ENCODE measurements at places on chromosomes 5 and 9.

GRCh38 chr5:88948746-88949600 lies 66.0 kb upstream of the MEF2C start:
- DNase-seq: no peak

GRCh38 chr9:127919253-127919815 lies 2.5 kb upstream of the ST6GALNAC4 start:
- DNase-seq: no peak

GRCh38 chr5:5564898-5565297 lies 142.4 kb downstream of the ICE1 start:
- DNase-seq: no peak

- no peak for DNase-seq
These were observed 198.1 kb downstream of the TSSK1B start for GRCh38 chr5:113236536-113237288.

DNA sequence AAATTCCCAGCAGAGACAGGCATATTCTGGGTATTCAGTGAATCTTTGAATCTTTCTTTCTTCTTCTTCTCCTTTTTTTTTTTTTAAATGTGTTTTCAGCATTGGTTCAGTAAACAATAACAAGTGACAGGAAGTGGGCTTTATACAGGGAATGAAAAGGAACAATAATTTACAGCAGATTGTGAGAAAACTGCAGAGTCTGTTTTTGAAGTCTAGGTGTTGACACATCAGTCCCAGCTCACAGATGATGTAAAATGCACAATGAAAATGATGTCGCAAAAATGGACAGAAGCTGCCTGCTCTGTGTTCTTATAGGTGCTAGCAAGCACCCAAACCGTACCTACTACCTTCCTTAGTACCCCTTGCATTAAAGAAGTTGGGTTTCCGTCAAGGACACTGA lies 38.8 kb downstream of the TNC start:
- DNase-seq: no peak

GRCh38 chr9:87855061-87855460 lies 27.6 kb upstream of the SPATA31E1 start:
- no peak for DNase-seq

- DNase-seq: no peak
These were observed 5.0 kb upstream of the IL3 start for GRCh38 chr5:132055441-132055807.

DNA sequence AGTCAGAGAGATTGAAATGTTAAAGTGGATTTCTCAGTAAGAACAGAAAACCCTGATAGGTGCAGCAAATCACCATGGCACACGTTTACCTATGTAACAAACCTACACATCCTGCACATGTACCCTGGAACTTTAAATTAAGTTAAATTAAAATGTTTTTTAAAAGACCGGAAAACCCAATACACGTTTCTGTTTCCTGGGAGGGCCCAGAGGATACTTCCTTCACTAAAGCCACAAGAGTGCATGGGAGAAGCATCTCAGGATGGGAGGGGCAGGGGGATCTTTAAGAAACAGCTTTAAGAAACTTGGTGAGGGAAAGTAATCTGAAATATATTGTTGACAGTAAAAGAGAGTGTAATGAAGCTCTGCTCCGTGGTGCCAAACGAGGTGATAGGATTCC lies 164.7 kb upstream of the PTGER4 start:
- no peak for DNase-seq

- DNase-seq: no peak
These were observed at the start of gene ERAP2 for GRCh38 chr5:96876292-96876850. ERAP2 (plus strand) TSS chr5:96876500; CDS start chr5:96879686, 3,186 bp downstream.

DNA sequence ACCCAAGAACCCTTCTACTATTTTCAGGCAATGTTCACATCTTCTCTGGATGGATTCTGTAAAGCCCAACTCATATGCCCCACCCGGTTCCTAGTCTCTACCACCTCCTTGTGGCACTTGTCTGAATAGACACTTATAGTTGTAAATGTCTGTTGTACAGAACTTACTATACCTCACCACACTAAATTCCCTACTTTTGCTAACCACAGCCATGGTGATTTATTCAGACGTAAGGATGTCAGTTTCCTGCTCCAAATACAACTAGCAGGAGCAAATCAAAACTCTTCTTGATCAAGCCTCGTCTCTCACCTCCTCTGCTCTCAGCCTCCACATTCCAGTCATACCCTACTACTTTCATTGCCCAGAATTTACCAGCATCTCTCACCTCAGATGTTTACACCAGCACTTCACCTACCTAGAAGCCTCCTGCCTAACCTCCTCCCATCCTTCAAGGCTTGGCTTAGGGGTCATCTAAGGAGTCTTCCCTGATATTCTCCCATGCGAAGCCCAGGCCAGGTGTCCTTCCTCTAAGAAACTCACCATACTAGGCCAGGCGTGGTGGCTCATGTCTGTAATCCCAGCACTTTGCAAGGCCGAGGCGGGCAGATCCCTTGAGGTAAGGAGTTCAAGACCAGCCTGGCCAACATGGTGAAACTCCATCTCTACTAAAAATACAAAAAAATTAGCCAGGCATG lies 75.5 kb downstream of the MAPKAP1 start:
- no peak for DNase-seq

DNA sequence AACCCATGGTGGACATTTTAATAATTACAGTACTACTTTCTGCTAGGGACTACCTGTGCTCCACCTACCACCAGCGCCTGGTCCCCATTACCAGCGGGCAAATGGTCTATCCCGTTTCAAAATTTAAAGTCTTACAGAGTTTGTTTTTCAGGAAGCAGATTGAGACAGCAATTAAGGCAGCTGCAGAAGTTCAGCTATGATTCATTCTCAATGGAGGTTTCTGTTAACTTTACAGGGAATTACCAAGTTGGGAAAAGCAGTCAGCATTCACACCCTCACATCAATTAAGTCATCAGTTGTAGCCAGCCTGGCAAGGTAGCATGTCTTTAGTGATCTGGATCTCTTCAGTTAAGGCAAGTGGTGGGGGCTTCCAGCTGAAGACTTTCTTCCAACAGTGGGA lies 410.6 kb upstream of the DAB2 start:
- no peak for DNase-seq

DNA sequence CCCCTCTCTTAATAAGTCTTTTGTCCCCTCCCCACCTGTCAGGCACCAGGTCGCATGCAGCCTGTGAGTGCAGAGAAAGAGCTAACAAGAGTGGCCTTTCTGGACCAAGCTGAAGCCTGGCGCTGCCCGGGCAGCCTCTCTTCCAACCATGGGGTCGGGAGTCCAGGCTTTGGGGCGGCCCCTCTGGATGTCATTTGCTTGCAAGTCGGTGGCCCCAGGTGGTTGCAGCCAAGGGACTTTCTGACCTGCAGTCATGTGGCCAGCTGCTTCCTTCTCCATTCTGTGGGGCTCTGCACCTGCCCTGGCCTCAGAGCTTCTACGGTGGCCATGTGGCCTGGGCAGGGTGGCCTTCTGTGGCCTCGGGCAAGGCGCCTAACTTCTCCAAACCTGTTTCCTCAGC lies 159.7 kb downstream of the DAB2IP start:
- DNase-seq: no peak

DNA sequence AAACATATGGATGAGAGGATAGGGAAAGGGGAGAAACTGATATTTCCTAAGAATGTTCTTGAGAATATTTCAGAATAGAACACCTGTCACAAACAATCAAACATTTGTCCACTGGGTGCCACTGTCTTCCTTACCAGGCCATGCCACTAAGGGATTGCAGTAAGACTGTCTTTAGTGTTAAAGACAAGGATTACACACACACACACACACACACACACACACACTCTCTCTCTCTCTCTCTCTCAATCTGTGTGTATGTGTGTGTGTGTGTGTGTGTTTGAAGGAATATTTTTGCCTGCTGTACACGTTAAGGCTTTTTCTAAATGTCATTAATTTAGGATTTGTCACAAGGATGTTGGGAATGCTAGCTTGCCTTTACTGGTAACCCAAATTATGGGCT lies 54.4 kb downstream of the CCDC192 start:
- no peak for DNase-seq

DNA sequence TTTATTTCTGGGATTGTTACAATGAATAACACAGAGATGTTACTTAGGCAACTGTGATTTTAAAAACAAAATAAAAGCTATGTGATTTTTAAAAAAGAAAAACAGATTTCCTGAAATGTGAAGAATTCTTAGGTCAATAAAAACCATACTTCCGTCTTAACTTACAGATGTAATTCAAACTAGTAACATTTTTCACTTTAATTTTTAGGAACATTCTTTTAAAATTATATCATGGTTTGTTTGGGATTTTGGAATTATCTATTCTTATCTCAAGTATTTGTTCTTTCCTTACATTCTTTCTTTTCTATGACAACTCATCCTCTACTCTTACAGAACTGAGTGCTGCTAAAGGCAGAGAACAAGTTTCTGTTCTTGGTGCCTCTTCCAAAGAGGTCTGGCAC lies 159.5 kb downstream of the RAPGEF6 start:
- DNase-seq: no peak

DNA sequence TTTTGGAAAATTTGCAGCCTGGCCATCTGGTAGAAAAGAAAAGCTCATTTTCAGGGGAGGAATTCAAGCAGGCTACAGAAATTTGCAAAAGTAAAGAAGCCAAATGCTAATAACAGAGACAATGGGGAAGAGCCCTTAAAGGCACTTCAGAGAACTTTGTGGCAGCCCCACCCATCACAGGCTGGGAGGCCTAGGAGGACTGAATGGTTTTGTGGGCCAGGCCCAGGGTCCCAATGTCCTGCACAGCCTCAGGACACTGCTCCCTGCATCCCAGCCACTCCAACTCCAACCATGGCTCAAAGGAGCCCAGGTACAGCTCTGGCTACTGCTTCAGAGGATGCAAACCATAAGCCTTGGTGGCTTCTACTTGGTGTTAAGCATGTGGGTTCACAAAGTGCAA lies 44.3 kb downstream of the PTPDC1 start:
- DNase-seq: no peak

DNA sequence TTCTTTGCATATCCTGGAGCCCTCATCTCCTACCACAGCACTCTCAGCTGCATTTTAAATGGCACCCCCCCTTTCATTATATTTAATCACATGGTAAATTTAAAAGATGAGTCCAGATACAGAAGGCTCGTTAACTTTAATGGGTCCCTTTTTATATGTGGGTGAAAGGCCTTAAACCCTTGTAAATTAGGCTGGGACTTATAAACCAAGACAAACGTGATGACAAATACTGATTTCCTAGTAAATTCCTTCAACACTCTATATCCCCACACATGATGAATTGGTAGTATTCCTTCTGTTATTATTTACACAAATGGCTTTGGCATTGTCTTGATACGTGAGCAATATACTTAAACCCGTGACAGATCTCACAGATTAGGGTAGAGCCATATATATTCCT lies 210.6 kb downstream of the CAAP1 start:
- DNase-seq: no peak

GRCh38 chr5:148559461-148559860 lies 94.9 kb downstream of the HTR4 start:
- DNase-seq: no peak

- DNase-seq: no peak
These were observed 326.1 kb downstream of the PLK2 start for GRCh38 chr5:58133631-58134296.

DNA sequence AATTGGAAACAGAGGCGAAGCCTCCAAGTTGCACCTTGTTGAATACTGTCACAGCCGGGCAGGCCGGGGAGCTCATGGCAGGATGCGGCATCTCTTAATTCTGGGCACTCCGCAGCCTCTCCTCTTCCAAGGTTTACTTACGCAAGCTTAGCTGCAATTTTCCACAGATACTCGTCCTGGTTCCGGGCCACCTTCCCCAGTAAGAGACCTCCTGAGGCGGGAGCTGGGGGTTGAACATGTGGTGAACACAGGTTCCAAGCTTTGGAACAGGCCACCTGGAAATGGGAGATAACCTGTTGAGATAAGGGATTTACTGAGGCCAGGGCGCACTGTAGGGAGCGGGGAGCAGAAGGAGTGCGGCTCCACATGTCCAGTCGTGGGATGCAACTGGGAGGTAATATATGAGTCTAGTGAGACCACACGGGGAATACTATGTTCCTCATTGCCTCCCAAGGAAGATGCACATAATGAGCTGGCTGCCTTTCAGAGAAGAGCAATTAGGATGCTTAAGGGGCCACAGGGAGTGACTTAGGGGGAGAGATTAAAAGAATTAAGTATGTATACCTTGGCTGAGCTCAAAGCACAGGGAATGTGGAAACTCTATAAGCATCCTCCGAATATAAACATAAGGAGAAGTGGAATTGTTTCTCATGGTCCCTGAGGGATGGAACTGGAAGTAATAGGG lies 335.2 kb downstream of the CWC27 start:
- no peak for DNase-seq

- DNase-seq: no peak
These were observed 2.5 kb upstream of the ZNF474 start for GRCh38 chr5:122126756-122127321.

DNA sequence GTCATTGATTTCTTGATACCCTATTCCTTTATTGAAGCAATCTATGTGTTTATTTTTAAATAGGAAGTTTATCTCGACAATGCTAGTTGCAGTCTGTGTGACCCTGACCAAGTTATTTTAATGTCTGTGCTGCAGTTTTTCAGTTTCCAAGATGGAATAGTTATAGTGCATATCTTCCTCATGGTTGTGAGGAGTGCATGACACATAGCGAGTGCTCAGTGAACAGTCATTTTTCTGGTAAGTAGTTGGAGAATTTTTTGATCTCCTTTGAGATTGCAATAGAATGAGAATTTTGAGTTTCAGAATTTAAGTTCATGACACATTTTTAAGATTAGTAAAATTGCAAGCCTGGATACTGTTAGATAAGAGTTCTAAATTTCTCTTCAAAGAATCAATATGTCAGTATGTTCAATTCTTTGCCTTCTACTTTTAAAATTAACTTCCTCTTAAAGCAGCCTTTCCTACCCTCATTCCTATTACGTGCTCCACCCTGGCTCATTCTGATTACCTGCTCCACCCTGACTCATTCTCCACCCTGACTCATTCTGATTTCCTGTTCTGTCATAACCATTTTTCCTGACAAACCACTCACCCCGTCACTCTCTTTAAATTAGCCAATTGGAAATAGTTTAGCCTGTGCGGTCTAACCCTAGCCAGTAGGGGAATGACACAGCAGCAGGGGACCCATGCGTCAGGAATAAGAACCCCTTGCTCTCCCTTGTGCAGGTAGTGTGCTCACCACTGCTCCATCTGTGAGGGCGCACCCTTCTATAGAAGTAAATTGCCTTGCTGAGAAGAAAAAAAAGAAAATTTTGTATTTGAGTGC lies 30.7 kb downstream of the SPIN1 start:
- DNase-seq: no peak

DNA sequence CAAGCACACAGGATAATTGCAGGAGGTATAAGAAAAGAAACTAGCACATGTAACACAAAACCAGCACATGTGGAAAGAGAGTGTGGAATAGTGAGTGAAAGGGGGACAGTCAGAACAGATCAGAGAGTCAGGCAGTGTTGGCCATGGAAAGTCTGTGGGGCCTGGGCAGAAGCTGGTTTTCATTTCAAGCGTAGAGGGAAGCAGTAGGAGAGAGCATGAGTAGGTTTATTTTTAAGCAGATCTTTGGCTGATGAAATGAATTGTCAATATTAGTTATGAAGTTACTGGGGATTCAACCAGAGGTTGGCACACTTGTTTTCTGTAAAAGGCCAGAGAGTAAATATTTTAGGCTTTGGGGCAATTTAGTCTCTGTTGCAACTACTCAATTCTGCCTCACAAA lies 283.1 kb downstream of the SMARCA2 start:
- DNase-seq: no peak

- no peak for DNase-seq
These were observed 25.1 kb downstream of the ERGIC1 start for GRCh38 chr5:172858990-172859811.

GRCh38 chr5:107389130-107389774 lies 281.5 kb downstream of the EFNA5 start:
- no peak for DNase-seq
